Aorta (tissue), 5 donors: ENCODE measurements at places on chromosomes 16 and 17.

- DNase-seq = no peak
These were observed 8.5 kb downstream of the ELMO3 start for GRCh38 chr16:67207249-67208091.

DNA sequence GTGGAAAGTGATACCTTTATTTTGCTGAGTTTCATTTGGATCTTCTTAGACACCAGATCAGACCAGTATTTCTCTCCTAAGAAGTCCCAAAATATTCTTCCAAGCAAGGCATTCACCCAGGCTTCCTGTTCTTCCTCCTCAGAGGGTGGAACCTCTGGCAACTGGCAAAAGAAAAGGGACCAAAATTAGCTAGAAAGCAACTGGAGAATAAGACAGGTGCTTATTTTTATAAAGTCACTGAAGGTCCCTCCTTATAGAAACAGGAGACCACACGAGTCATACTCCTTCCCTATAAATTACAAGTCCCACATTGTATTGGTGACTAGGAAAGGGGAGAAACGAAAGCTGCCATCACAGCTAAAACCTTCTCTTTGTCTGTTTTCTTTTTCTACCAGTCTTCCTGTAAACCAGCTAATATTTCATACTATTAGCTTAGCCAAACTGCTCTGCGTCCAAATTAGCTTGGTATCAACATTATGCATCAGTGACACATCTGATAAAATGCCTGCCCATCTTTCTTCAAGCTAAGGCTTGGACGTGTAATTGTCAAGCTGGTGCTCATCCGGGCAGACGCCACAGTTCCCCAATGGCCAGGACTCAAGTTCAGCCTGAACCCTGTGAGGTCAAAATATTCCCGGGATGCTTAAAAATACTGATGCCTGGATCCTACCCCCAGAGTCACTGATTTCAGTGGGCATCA lies 47.5 kb upstream of the ERN1 start:
- DNase-seq = no peak

DNA sequence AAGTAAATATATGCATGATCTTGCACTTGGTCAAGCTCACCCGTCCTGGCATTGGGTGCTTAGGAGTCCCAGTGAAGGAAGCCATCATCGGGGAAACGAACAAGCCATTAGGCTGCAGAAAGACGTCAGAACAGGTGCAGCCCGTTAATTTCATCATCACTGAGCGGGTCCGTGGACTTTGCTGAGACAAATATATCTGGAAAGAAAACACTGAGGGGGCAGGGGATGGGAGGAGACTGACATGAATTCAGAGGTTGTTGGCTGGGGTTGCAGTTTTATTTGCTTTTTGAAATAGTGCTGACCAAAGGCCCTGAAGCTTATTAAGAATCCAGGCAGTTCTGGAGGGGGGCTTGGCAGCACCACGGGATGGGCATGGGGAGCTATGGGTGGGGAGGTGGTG lies 207.2 kb downstream of the ENGASE start:
- DNase-seq = no peak

GRCh38 chr16:88721236-88721635 lies 14.9 kb downstream of the CTU2 start:
- no peak for DNase-seq

GRCh38 chr17:36506249-36506826 lies 19.9 kb downstream of the ZNHIT3 start:
- no peak for DNase-seq

GRCh38 chr17:39635614-39636176 lies 1.2 kb upstream of the STARD3 start:
- no peak for DNase-seq

- DNase-seq = no peak
These were observed 24.7 kb upstream of the PPM1E start for GRCh38 chr17:58730937-58731336.

DNA sequence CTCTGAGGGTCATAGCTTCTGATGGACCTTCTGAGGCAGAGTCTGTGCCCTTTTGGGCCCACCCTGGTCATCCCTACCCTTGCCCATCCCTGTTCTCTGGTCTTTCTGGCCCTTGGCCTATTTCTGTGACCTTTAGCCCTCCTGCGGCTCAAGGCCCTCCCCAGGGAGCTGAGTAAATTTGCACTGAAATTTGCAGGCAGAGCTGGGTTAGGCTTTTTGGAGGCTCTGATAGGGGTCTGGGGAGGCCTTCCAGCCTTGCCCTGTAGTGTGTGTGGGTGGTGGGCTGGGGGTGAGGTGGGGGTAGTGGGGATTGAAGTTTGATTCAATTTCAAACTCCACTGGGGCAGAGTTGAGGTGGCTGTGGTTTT lies 17.8 kb downstream of the RARA start:
- no peak for DNase-seq

GRCh38 chr16:55189682-55190636 lies 134.0 kb upstream of the IRX6 start:
- DNase-seq = no peak

- DNase-seq = no peak
These were observed 39.3 kb downstream of the SALL1 start for GRCh38 chr16:51111759-51112158.

GRCh38 chr17:77889135-77889505 lies 69.4 kb upstream of the TNRC6C start:
- DNase-seq = peak; percentile 19

DNA sequence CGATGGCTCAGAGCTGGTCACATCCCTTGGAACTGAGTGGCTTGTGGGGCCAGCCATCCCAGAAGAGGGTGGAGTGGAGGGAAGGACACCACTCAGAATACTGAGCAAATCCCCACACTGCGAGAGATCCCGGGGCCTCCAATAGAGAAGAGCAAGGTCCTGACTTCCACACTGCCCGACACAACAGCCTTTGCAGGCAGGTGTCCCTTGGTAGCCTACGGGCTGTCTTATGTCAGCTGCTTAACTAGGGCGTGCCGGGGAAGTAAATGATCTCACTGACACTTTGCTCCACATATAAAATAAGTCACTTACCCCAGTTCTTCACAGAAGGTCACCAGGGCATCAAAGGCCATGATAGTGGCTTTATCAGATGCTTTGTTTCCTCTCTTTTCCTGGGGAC lies 16.1 kb downstream of the RECQL5 start:
- no peak for DNase-seq

DNA sequence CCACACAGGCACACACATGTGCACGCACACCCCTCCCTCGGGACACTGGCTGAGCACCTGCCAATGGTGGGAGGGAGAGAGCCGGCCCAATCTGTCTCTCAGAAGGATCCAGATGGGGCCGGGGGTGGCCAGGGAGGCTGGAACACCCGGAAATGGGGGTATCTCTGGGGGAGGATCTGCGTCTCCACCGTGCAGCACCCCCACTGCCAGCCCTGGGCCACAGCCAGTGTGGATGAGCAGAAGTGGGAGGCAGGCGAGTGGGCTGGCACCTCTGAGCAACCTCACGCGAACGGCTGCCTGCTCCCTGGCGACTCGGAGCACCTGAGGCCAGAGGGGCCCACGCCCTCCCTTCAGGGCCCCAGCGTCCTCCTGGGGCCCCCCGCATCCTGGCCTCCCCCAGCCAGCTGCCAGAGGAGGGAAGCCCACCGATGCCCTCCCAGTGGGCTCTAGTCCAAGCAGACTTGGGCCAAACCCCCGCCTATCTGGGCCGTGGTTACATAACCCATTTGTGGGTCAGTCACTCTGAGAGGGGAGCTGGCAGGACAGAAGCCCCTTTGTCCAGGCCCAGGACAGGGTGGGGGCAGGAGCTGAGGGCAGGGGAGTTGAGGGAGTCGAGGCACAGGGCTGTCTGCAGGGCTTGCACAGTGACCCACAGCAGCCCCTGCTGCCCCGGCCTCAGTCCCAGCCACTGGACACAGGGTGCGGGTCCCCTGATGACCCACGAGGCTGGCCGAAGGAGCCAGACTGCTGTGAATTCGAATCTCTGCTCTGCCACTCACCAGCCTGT lies 5.6 kb downstream of the CASKIN1 start:
- no peak for DNase-seq

GRCh38 chr17:10633738-10634379 lies 23.2 kb downstream of the MYH3 start:
- no peak for DNase-seq

DNA sequence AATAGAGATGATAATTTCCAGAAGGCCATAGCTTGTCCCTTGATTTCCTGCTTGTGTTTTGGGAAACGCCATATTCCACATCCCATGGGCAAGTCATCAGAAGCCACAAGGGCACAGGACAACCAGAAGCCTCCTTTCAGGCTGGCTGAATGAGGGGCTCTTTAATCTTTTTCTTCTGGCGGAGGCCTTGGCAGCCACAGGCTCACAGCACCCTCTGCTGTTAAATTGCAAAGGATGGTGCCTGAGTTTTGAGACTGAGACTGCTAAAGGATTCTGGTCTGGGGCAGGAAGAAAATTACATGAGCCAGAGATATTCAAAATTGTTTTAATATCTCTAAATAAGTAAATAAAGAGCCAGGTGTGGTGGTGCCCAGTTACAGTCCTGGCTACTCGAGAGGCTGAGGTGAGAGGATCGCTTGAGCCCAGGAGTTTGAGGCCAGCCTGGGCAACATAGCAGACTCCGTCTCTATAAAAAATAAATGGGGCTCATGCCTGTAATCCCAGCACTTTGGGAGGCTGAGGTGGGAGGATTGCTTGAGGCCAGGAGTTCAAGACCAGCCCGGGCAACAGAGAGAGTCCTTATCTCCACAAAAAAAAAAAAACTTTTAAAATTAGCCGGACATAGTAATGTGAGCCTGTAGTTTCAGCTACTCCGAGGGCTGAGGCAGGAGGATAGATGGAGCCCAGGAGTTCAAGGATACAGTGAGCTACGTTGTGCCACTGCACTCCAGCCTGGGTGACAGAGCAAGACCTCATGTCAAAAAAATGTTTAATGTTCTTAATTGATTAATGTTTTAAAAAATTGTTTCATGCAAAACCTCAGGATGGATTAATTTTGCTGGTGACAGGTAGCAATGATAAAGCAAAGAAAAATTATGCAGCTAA lies 26.3 kb downstream of the AARSD1 start:
- peak; percentile 52 for DNase-seq

- DNase-seq = no peak
These were observed 28.8 kb downstream of the USP22 start for GRCh38 chr17:21013983-21014382.

DNA sequence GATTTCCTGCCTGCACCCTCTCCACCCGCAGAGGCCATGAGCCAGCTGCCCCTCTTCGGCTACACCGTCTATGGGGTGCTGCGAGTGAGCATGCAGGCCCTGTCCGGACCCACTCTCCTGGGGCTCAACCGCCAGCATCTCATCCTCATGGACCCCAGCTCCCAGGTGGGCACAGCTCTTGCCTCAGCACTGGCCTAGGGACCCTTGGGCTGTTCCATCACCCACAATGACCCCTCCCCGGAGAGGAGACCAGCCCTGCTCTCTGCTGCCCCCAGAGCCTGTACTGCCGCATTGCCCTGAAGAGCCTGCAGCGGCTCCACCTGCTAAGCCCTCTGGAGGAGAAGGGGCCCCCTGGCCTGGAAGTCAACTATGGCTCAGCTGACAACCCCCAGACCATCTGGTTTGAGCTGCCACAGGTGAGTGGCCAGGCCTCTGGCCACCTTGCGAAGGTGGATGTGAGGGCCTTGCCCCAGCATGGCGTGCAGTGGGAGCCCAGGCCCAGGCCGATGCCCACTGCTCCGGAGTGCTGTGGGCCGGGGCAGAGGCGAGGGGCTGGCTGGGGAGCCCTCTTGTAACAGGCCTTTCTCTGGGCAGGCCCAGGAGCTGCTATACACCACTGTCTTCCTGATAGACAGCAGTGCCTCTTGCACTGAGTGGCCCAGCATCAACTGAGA lies 7.3 kb upstream of the SMIM5 start:
- no peak for DNase-seq

DNA sequence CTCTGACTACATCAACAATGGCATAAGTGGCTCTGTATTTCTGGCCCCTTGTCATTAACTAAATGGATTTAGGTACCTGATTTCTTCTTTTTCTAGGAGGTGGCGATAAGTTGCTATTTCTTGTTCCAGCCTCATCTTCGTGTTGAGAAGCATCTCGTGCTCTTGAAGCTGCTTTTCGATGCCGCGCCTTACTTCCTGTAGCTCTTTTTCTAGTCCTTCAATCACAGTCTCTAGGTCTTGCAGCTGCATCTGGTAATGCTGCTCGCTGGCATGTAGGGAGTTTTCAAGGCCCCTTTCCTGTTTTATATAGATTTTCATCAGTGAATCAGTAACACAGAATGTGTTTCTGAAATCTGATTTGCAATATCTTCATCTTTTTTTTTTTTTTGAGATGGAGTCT lies 5.1 kb downstream of the KRT222 start:
- no peak for DNase-seq

- DNase-seq = no peak
These were observed 347.2 kb downstream of the SOX9 start for GRCh38 chr17:72467841-72468653.

DNA sequence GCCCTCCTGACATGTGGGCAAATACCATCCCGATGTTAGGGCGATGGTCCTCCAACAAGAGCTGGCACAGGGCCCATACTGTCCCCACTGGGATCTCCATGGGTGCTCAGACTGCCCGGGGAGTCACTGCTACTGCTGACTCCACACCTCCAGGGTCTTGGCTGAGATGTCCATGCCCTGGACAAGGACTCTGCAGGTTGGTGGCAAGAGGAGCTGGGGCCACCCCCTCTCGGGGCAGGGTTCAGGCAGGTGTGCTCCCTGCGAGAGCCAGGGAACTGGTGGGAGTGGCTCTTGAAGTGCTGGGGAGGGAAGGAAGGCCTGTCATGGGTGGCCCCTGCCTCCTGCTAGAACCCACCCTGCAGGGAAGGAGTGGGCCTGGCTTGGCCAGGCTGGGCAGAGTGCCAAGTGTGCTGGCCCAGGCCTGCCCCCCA lies 6.4 kb downstream of the CASKIN2 start:
- no peak for DNase-seq

- DNase-seq = no peak
These were observed 94.3 kb upstream of the ZFHX3 start for GRCh38 chr16:73142053-73142854.

GRCh38 chr17:56213031-56213430 lies 59.8 kb downstream of the ANKFN1 start:
- DNase-seq = no peak

- no peak for DNase-seq
These were observed 28.5 kb upstream of the MAF start for GRCh38 chr16:79628988-79629387.

DNA sequence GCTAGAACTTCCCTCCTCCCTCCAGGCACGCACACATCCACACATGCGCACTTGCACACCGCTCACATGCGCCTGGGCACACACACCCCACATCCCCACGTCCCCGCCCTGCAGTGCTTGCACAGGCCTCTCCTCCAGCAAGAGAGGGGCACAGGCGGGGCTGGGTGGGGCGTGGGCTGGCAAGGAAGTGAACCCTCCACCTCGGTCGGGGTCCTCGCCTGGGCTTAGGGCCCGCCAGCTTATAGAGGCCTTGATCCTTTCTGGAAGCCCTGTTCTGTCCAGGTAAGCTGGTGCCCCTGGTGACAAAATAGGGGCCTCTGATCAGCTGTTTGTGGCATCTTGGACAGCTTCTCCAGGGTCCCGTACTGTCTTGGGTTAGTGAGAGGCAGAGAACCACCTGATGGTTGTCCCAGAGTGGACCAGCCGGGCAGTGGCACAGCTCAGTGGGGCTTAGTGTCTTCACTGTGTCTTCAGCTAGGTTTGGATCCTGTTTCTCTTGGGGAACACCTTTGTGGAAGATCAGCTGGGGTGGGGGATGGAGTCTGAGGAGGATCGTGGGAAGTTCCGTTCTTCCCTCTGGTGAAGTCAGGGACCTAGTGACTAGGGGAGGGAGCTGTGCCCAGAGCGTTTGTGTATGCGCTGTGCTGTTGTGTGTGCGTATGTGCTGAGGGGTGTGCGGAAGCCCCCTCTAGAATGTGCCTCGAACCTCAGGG lies 12.1 kb downstream of the TBX4 start:
- DNase-seq = peak; percentile 67
